ENCODE measurements at places on chromosomes 1 and 21. TPM values are rescaled to one million over a fixed set of nuclear protein-coding genes. Genes with fewer than 3 reads are reported as not detected.

NR0B2 gene
- total RNA-seq, result not detected

ZNF593OS gene
- not detected for total RNA-seq

SLC44A3 gene
- not detected for total RNA-seq

DNA sequence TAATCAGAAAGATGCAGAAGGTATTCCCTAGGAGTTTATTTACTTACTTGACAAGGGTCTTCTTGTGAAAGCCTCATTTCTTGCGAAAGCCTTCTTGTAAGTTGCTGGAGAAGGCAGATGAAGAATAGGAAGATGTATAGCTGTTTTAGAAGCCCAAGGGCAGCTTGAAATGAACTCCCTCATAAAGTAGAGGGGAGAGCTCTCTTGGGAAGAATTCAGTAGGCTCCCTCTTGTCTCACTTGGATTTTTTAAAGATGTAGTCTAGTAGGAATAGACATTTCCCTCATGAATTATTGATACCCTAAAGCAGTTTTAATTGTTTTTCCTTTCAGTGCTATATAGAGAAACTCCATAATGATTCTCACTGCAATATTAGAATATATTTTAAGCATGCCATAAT is 639.2 kb upstream of the CXADR start:
- no peaks in the 10 kb centered on the region for H3K4me1 ChIP-seq
- no peaks in the 10 kb centered on the region for H3K36me3 ChIP-seq
- H3K27ac ChIP-seq, result no peak overlapping the region

DNA sequence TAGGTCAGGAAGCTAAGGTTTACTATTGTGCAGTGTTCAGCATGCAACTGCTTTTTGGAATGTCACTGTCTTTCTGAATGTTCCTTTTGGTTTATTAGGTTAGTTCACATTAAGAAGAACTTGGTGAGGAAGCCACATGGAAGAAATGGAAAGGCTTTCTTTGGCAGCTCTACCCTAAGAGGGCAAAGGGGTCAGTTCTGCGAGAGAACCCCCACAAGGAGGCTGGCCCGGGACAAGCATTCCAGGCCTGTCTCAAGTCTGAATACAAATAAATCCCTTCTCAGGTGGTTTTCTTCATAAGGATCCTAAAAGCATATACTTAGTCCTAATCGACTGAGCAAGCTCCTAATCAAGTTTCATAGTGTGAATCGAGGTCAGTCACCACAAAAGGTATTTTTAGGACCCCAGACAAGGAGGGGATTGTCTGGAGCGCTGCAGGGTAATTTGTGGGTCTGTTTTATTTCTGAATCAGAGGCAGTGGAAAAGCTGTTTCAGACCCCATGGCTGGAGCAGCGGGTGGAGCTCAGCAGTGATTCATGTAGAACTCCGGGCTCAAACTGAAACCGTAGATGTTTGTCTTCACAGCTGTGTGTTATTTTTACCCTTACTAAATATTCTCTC is 63.3 kb downstream of the ERG start:
- no peaks in the 10 kb centered on the region for H3K4me1 ChIP-seq
- no peaks in the 10 kb centered on the region for H3K27me3 ChIP-seq
- H3K27ac ChIP-seq, result no peak overlapping the region
- H3K36me3 ChIP-seq, result no peaks in the 10 kb centered on the region
- DNase-seq, result no peak

- H3K4me3 ChIP-seq, result no peak overlapping the region
- H3K27me3 ChIP-seq, result peaks cover 3% of the 10 kb centered on the region
- no peaks in the 10 kb centered on the region for H3K36me3 ChIP-seq
- H3K27ac ChIP-seq, result no peak overlapping the region
These were observed 96.1 kb downstream of the TEX35 start for GRCh38 chr1:178609015-178609414.

GRCh38 chr1:204751480-204751879 is 65.9 kb upstream of the LRRN2 start:
- H3K36me3 ChIP-seq, result no peaks in the 10 kb centered on the region
- H3K27me3 ChIP-seq, result no peaks in the 10 kb centered on the region
- no peak for DNase-seq
- no peak overlapping the region for H3K27ac ChIP-seq
- H3K4me1 ChIP-seq, result no peaks in the 10 kb centered on the region

GRCh38 chr1:113153116-113153803 is 80.3 kb downstream of the LRIG2 start:
- H3K4me1 ChIP-seq, result no peaks in the 10 kb centered on the region
- DNase-seq, result no peak
- no peak overlapping the region for H3K4me3 ChIP-seq

DNA sequence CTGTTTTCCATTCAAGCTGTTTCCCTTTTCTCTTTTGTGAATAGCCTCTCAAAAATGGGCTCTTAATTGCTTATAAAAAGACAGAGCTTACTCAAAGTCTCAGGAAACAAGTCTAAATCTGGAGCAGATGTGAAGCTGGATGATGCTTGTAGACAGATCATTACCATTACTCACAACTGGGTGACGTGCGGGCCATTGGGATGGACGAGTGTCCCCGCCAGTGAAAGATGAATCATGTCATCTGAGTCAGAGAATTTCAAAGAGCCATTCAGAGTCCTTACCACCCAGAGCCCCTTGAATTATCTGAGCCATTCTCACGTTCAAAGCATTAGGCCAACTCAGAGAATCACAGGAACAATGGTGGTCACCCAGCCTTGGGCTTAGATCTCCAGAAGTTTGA is 134.6 kb downstream of the HUNK start:
- peaks cover 4% of the 10 kb centered on the region for H3K27me3 ChIP-seq
- H3K4me3 ChIP-seq, result no peak overlapping the region
- H3K4me1 ChIP-seq, result no peaks in the 10 kb centered on the region

DNA sequence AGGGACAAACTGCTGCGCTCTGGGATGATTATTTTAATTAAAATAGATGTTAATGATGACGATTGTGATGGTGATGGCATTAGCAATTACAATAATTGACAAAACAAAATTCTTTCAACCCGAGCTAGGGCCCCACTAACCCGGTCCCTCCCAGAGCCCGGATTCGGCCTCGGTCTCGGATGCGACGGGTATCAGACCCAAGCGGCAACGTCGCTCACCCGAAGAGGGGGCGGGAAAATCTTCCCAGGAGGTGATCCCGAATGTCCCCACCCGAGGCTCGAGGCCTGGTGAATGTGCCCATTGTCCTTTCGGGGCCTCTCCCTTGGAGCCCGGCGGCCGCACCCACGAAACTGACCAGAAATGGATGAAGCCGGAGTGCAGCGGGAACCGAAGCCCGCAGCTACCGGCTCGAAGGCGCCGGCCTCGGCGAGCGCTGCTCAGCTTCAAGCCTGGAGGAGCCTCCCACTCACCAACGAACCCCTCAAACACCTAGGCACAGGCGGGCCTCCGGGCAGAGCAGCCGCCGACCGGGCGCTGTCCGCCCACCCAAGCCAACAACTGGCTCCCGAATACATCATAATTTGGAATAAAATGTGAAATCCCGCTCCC is 1.2 kb downstream of the TAL1 start:
- H3K4me1 ChIP-seq, result peaks cover 24% of the 10 kb centered on the region
- H3K27ac ChIP-seq, result no peak overlapping the region
- no peak for DNase-seq
- peaks cover 84% of the 10 kb centered on the region for H3K27me3 ChIP-seq
- H3K36me3 ChIP-seq, result no peaks in the 10 kb centered on the region

- H3K27ac ChIP-seq, result no peak overlapping the region
- no peaks in the 10 kb centered on the region for H3K36me3 ChIP-seq
- DNase-seq, result no peak
- no peaks in the 10 kb centered on the region for H3K27me3 ChIP-seq
These were observed 62.4 kb downstream of the RERE start for GRCh38 chr1:8754993-8755392.

GRCh38 chr1:21457654-21458053 is 17.7 kb downstream of the NBPF3 start:
- H3K4me1 ChIP-seq, result peaks cover 10% of the 10 kb centered on the region
- DNase-seq, result no peak
- no peak overlapping the region for H3K4me3 ChIP-seq
- no peaks in the 10 kb centered on the region for H3K27me3 ChIP-seq

All from activated CD8-positive, alpha-beta T cell treated with anti-CD3 and anti-CD28 coated beads for 36 hours (primary cell).